ENCODE measurements at places on chromosomes 2 and 18. TPM values are rescaled to one million over a fixed set of nuclear protein-coding genes. Genes with fewer than 3 reads are reported as not detected.

GALNT13 gene
- not detected for total RNA-seq

- no peak for DNase-seq
Measured at GRCh38 chr18:55092166-55092565, 132.9 kb upstream of the CCDC68 start.

GREB1 gene
- 0.42 TPM for total RNA-seq

DNA sequence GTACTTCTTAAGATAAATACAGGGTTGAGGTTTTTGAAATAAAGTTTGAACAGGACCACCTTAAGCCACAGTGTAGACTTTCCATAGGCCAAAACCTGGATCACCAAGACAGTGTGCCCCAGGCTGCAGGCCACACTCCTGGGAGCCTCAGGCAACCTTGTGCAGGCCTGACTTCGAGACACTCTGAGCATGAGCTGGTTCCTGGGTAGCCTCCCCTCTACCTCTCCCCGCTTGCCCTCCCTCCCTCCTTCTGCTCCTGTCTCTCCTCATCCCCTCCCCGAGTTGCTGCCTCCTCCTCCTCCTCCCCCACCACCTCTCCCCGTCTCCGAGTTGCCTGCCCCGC lies 10.6 kb upstream of the PROC start:
- no peak for DNase-seq

SLC5A7 gene
- total RNA-seq, result not detected

DSG1 gene
- not detected for total RNA-seq

DNA sequence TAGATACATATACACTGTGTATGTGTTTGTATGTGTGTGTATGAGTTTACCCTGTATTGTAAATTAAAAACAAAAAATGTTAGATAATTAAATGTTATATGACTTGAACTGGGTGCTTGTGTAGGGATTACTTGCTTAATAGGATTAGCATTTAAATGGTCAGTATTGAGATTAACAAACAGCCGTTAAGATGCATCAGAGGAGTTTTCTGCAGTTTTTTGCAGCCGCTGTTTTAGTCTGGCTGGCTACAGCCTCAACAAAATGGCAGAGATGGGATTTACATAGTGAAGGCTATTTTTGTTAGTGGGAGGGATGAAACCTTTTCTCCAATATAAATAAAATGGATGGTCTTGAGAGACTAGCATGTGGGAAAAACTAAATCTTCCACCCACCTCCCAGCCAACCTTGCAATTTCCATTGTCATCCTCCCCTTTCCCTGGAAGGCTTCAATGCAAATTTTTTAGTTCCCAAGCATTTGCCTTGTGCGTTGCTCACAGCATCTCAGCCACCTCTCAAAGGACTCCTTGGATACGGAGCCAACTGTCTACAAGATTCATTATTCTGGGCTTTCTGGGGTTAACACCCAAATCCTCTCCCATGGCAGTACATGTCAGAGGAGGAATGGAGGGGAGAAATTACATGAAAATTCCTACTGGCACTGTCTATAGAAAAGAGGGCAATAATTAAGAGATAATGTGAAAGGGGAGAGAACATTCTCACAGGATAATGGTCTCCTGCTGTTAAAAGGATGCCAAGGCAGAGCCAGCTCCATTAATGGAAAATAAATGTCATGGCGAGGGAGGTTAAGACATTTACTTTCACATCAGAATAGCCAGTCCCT lies 351.9 kb downstream of the CDH2 start:
- DNase-seq, result no peak

GPR45 gene
- not detected for total RNA-seq

DNA sequence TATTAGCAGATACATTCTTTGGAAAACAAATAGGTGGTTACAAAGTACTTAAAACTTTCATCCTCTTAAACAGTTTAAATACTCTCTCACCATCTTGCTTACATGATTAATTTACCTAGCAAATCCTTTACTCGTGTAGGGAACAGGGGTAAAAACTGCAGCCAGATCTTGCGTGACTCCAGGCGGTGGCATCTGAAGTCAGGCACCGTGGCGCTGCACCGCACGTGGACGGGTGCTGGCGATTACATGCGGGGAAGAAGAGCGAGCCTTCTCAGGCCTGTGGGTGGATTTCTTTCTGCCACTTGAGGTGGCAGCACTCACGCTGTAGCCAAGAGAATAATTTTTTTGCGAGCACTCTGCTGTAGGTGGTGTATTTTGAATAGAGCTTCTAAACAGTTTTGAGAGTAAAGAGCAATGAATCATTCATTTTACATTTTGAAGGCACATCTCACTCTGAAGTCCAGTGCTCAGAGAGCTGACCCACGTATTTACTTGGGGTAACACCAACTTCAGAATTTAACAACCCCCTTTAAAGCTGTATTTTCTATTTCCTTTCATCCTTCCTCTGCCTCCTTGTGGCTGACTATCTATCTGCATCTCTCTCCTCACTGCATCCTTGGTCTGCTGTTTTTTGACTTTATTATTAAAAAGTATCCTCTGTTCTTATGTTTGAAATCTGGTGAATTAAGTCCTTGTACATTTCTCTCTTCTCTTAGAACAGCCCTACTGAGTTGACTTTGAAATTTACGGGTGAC lies 68.9 kb downstream of the EPAS1 start:
- DNase-seq, result no peak

- no peak for DNase-seq
Measured at GRCh38 chr2:75342504-75343175, 143.3 kb upstream of the TACR1 start.

Data from activated naive CD4-positive, alpha-beta T cell treated with anti-CD3 and anti-CD28 coated beads for 36 hours (primary cell).